Endothelial cell of umbilical vein (primary cell): ENCODE measurements at places on chromosomes 16 and 17. TPM values are rescaled to one million over a fixed set of nuclear protein-coding genes. Genes with fewer than 3 reads are reported as not detected.

GNAO1 gene
- total RNA-seq, result not detected in 2 replicates

GRCh38 chr17:75371339-75371738 is 34.1 kb downstream of the GRB2 start:
- no peak for DNase-seq

- no peak for DNase-seq
These were observed 486.1 kb upstream of the SALL1 start for GRCh38 chr16:51636920-51637769.

DNA sequence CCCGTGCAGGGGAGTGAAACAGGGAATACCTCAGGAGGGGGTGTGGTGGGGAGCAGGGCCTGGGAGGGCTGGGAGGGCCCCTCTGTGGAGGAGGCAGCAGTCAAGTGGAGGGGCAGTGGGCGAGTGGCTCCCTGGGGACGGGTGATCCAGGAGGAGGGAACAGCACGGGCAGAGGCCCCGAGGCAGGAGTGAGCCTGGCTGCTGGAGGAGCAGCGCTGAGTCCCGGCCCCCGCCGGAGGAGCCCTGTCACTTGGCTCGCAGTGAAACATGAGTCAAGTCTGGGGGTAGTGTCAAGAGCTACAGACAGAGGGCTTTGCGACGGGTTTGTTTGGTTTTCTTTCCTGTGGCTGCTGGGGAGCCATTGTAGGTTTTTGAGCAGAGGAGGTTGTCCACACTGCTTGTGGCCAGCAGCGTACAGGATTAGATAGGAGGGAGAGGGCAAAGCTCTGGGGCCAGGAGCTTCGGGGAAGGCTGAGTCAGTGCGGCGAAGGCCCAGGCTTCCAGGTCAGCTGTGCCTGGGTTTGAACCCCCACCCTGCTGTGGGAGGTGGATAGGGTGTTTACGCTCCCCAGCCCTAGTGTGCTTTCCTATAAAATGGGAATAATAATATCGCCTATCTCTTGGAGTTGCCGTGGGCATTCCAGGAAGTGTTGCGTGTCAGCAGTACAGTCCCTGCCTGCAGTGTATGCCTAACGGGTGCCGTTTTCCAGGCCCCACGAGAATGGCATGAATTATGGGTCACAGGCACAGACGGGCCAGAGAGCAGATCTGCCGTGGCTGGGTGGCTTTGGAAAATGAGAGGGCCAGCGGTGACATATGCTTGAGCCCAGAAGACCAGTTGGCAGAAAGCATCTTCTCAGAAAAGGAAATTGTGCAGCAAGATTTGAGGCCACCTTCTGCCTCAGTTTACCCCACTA is 115.9 kb upstream of the CIBAR2 start:
- no peak for DNase-seq

DNA sequence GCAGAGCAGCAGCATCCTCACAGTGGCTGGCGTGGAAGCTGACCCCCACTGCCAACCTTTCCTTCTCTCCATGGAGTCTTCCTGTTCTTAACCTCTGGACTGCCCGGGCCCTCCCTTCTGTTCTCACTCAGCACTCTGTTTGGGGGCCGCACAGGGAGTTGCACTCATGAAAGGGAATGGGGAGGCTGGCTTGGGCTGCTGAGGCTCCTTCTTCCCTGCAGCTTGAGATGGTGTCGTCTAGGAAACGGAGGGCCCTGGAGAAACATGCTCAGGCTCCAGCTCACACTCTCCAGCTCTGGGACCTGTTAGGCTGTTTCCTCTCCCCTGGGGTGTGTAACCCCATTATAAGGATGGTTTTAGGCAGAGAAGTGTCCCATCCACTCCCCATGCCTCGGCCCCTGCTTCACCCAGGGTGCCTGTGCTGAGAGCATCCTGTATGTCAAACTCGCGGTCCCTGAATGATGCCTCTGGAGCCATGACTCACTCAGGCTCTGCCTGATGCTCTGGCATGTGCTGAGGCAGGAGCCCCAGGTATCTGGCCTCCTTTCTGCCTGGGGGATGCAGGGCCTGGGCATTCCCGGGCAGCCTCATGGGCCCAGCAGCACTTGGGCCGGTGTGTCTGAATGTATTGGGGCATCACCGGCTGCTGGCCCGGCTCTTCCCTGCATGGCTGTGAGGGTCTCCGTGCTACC is 18.9 kb downstream of the TMEM94 start:
- no peak for DNase-seq

GRCh38 chr17:80260791-80261158 is at the start of gene RNF213:
Gene RNF213 (plus strand): TSS chr17:80260852. CDS start chr17:80263682, 2,830 bp downstream.
- DNase-seq, result peak; percentile 6

DNA sequence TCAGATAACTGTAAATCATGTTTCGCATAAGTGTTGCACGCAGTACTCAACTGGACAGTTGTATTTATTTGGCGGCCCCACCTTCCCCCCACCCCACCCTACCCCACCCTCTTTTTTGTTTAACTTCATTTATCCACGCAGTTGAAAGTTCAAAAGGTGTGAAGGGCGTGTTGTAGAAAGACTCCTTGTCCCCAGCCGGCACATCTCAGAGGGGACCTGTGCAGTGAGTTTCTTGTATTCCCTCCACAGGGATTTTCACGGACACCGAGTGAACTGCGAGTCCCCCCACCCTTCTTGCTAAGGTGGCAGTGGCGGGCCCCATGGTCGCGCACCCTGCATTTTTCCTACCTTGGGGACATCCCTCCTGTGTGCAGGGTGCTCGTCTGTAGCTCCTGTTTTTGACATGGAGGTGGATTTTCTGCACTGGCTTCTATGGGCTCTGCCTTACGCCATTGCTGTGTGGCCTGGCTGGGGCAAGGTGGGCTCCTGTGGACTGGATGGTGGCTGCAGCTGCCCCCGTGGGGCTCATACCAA is 36.2 kb downstream of the ADCY7 start:
- no peak for DNase-seq

TEX14 gene
- not detected in 2 replicates for total RNA-seq

DNA sequence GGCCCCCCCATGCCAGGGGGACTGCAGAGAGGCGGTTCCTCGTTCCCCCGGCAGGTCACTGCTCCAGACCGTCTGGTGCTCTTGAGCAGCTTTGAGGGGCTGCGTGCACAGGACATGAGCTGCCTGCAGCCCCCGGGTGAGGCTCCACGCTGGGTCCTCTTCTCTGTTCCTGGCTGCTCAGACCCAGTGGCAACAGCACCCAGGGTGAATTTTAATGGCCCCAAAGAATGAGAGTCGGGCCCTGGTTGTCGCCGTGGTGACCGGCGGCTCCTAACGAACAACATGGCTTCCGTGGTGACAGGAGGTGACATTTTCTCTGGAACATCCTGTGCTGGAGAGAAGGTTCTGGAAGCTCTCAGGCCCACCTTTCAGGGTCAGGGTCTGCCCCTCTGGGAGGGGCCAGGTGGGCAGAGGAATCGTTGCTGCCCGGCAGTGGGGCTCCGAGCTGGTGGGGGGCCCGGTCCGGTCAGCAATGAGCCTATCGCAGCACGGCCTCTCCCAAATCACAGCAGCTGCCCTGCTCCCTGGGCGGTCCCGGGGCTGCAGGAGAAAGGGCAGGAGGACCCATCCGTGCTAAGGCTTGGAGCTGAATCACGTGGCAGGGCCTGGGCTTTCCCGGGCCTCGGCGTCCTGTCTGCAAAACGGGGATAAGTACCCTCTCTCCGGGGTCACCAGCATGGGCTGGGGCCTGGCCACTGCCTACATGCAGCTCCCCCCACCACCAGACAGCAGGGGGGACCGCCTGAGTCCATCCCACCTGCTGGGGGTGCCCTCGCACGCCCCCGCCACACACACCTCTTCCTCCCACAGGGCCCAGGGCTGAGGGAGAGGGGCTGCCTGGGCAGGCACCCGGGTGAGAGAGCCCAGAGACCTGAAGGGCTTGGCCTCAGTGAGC is 3.4 kb upstream of the C1QTNF8 start:
- DNase-seq, result no peak

DNA sequence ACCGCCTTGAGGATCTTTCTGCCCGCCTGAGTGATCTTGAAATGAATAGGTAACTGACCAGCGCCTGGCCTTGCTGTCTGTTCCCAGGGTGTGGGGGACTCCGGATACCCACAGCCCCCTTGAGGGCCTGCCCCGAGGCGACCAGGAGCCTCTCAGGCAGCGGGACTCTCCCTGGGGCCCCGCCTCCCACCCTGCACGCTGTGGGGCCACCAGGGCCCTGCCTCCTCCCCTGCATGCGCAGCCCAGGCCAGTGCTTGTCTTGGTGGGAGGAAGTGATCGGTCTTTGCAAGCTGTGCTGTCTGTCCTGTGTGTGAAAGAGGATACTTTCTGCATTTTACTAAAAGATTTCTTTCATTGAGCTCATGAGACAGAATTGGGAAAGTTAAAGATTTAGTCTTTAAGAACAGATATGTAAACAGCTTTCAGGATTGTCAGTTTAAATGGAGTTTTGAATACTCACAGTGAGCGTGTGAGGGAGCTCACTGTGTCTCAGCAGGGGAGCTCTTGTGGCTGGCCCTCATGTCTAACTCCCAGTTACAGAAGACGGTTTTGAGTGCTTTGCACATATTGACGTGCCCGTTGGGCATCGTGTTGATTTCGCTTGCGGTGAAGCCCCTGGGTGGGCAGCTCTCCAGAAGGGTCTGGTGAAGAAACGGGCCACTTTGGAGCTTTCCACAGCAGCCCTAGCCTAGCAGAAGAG is 36.1 kb upstream of the CAPN15 start:
- DNase-seq, result no peak

- peak; percentile 86 for DNase-seq
These were observed at the start of gene RABEP1 for GRCh38 chr17:5281814-5282641. Gene RABEP1 (plus strand): TSS chr17:5282284. CDS start chr17:5282487, 203 bp downstream.

HIGD1B gene
- not detected in 2 replicates for total RNA-seq

DNA sequence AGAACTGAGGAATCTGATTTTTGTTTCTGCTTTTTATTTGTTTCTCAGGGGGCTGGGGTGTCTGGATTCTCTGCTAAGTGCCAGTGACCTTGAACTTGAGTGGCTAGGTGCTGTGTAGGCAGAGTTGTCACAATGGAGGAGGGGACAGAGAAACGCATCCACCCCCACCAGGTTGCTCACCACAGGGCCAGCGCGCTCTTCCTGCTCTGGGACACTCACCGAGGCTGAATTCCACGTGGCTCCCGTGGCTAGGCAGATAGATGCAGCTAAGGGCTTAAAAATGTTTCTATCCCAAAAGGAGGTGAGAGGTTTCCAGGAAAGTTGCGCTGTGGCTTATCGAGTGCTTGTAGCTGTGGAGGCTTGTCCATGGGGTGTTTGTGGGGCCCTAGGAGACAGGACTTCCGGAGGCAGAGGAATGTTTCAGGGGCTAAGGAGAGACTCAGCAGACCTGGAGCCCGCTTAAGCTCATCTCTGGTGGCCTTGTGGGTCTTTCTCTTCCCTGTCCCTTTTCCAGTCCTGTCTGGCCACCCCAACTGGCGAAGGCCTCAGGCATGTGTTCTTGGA is 36.8 kb downstream of the ADCY7 start:
- no peak for DNase-seq

KRT40 gene
- total RNA-seq, result not detected in 2 replicates

GRCh38 chr16:7271486-7271885 is 61.2 kb upstream of the RBFOX1 start:
- DNase-seq, result no peak

KRTAP4-1 gene
- total RNA-seq, result not detected in 2 replicates

ARL17B gene
- 12.2 and 13.9 TPM in 2 replicates for total RNA-seq

IL34 gene
- 0.23 and 0.97 TPM in 2 replicates for total RNA-seq

DNA sequence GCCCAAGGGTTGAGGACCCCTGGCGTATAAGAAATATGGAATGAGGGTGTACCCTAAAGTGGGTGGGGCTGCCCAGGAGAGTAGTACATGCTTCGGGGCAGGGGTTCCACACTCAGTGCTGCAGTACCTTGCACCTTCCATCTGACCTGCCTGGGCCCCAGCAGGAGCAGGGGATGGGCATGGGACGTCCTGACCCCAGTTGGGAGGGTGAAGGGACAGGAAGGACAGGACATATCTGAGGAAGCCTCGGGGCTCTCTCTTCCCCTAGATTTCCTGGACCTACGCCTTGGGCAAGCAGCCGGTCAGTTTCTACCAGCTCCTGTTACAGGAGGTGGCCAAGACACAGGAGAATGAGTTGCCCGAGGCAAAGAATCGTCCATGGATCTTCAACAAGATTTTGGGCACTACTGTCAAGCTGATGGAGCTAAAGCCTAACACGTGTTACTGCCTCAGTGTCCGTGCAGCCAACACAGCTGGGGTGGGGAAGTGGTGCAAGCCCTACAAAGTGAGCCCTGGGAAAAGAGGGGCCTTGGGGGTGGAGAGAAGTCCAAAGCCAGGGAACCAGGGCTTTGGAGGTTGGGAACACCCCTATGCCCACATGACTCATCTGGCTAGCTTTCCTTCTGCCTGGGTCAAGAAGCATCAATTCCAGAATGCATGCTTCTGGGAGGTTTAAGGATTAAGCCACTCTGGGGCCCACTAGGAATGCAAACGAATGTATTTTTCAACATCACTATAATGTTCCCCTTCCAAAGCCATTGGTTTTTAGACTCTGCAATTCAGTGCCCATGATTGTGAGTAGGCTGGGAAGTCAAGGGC is 7.9 kb downstream of the FNDC8 start:
- no peak for DNase-seq

- DNase-seq, result peak; percentile 59
These were observed 27.5 kb upstream of the PIK3R6 start for GRCh38 chr17:8894673-8895578.

GRCh38 chr16:29745853-29746345 is at the start of gene C16orf54:
Gene C16orf54 (minus strand): TSS chr16:29745990. CDS start chr16:29744951, 1,039 bp downstream.
- no peak for DNase-seq

ZSCAN10 gene
- total RNA-seq, result not detected in 2 replicates

BPTF gene
- total RNA-seq, result 78.6 and 88.1 TPM in 2 replicates

ADAD2 gene
- total RNA-seq, result not detected in 2 replicates

PAQR4 gene
- total RNA-seq, result 25.4 and 31.2 TPM in 2 replicates

GRCh38 chr17:48259694-48260291 is 152.2 kb downstream of the SNX11 start:
- DNase-seq, result peak; percentile 62

- DNase-seq, result no peak
These were observed 630 bp upstream of the HOXB2 start for GRCh38 chr17:48545539-48545938.

ACADVL gene
- total RNA-seq, result 300 and 308 TPM in 2 replicates

GRCh38 chr16:48280546-48280945 is 33.2 kb upstream of the ABCC11 start:
- DNase-seq, result no peak

DNA sequence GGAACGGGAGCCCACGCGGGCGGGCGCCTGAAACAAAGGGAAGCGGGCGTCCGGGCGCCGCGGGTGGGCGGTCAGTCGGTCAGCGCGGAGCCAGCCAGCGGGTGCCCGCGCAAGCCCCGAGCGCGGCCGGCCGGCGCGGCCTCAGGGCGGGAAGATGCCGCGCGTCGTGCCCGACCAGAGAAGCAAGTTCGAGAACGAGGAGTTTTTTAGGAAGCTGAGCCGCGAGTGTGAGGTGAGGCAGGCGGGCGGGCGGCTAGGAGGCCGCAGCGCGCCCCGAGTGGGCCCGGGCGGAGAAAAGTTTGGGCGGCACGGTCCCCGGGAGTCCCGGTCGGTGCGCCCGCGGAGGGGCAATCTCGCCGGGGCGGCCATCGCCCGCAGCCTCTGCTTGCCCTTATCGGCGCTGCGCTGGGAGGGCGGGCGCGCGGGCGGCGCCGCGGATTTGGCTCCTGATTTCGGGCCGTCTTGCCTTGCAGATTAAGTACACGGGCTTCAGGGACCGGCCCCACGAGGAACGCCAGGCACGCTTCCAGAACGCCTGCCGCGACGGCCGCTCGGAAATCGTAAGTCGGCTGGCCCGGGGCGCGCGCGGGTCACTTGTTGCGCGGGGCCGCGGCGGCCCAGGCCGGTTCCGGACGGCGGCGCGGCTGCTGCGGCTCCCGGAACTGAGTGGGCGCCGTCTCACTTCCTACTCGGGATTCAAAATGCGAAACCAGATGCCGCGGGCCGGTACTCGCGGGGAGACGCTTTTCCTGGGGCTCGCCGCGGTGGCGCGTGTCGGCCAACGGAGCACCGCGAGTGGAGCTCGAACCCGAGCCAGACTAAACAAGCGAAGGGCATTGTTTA is 526 bp downstream of the CBFB start:
- peak; percentile 67 for DNase-seq

CXCL16 gene
- total RNA-seq, result 4.8 and 5.4 TPM in 2 replicates

- DNase-seq, result no peak
These were observed 188.8 kb downstream of the PRKCA start for GRCh38 chr17:66491213-66491612.
